ENCODE measurements at places on chromosomes 6 and 20.

GRCh38 chr20:63154395-63154794 lies 61.5 kb downstream of the YTHDF1 start:
- DNase-seq: no peak

DNA sequence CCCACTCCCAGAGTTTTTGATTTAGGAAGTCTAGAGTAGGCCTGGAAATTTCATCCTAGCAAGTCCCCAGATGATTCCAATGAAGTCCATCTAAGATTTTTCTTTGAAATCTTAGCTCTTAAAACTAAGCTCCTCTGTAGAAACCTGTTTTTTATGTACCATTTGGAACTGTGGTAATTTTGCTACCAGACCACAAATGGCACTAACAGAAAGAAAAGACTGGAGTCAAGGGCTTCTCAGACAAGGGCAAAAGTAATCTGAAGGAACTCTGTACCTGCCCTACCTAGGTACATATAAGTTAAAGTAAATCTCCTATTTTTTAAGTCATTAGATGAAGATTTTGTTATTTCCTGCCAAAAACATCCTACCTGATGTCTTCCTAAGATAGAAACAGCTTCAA lies 155.0 kb upstream of the HTR1E start:
- DNase-seq: no peak

DNA sequence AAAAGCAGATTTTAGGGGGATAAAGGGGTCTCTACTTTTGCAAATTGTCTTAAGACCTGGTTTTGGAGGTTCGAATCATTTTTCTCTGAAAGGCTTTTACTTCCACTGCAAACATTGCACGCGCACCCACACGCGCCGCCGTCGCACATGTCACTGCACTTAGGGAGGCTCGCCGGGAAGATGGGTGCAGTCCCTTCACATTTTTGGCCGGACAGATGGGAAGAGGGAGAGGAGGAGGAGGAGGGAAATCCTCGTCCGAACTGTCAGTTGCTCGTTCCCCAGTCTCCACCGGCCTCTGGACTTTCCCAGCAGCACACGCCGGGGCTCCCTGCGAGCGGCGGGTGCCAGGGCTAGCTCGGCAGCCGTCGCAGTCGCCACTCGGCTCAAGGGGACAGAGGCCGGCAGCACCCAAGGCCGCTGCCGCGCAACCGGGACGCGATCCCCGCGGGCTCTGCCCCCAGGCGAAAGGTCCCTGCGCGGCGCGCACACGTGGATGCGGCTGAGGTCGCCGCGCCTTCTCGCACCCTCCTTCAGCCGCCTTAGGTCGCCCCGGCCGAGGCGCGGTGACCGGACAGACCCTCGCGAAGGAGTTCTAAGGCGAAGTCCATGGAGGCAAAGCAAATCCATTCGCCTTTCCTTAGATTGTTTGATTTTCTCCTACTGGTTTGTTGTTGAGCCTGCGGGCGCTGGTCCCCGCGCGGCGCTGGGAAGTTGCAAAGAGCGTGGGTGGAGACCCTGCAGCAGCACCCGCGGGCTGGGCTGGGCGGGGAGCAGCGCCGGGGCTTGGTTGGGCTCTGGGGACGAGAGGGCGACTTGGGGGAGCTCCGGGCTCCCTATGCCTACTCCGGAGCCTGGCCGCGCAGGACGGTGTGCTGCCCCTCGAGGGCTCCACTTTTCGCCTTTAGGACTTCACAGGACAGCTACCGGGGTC lies 1.2 kb downstream of the MYB start:
- DNase-seq: peak; percentile 35

- DNase-seq: no peak
Measured at GRCh38 chr20:40471261-40471629, 217.8 kb downstream of the MAFB start.

DNA sequence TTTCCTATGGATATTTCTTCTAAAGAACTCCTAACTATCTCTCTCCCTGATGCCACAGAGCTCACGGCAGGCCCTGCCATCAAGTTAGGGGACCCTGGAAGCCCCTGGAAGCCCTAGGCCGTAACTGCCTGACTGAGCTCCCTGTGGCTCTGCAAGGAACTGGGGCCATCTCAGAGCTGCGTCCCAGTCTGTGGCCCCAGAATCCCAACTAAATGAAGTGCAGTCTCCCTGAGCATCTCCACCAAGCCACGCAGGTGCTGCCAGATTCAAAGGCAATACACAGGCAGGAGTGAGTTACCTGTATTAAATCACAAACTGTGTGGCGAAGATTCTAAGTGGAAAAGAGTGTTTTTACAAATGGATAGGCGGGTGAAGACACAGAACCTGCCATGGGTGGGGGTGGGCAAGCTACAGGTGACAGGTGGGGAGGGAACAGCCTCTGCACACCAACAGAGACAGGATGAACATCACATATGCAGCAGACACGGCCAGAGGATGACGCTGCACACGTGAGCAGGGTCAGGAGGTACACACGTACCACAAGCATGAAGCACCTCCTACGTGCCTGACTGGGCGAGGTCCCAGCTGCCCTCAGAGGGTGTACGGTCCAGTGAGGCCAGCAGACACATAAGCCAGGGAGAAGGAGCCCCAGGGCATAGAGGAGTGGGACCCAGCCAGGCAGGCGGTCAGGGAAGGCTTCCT lies 358.5 kb downstream of the ZFAND3 start:
- DNase-seq: no peak

DNA sequence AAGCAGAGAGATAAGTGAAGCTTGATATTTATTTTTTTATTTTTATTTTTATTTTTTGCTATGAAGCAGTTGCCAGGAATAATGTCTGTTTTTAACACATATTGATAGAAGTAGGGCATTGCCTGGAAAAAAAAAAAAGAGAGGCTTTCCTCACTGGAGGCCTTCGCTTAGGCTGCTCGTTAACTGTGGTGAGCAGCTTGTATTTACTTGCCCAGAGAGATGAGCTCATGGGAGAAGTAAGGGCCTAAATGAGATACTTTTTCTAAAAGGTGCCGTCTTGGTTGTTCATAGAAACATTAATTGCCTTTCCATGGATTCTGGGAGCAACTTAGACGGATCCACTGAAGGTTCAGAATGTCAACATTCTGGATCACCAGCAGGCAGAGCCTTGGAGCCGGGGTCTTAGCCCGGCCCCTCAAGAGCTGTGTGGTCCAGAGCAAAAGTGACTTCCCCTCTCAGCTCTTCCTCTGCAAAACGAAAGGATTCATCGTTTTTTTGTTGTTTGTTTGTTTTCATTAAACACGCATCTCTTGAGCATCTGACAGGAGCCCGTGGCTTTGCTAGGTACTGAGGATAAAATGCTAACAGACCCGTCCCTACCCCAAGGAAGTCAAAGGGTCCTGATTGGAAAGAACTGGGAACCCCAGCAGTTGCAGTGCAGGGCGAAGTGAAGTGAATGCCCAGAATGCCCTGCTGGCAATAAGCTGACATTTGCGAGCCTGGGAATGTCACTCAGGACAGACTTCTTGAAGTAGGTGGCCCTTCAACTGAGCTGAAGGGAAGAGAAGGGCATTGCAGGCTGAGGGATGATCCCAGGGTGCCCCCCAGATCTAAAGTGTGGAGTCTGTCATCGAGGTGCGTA lies 138.5 kb downstream of the ZDHHC14 start:
- no peak for DNase-seq

GRCh38 chr6:111603040-111603439 lies 2.6 kb downstream of the TRAF3IP2 start:
- DNase-seq: no peak

DNA sequence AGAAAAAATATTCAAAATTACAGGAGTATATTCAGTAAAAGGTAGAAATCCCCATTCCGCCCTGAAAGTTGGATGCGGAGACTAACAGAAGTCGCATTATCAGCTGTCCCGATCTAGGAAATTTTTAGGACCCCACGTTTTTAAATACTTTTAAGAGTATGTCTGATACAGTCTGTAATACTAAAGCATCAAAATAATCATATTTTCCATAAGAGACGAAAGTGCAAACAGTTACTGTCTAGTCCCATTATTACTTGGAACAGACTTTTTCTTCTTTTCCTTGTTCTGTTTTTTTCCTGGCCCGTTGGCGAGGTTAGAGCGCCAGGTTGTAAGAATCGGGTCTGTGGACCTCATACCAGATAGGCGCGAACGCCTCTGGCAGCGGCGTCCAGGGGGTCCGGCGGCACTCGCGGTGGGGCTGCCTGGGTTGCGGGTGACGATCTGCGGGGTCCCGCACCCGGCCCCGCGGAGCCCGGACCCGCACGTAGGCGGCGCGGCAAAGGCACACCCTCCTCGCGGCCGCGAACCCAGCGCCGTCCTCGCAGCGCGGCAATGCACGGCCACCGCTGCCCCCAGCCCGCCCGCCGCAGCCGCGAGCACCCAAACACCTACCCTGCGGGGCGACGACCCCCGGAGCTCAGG lies 460 bp downstream of the PLAGL1 start:
- DNase-seq: no peak

GRCh38 chr6:112575309-112575834 lies 228.2 kb downstream of the RFPL4B start:
- no peak for DNase-seq

GRCh38 chr20:24700166-24700860 lies 230.9 kb downstream of the SYNDIG1 start:
- DNase-seq: no peak

DNA sequence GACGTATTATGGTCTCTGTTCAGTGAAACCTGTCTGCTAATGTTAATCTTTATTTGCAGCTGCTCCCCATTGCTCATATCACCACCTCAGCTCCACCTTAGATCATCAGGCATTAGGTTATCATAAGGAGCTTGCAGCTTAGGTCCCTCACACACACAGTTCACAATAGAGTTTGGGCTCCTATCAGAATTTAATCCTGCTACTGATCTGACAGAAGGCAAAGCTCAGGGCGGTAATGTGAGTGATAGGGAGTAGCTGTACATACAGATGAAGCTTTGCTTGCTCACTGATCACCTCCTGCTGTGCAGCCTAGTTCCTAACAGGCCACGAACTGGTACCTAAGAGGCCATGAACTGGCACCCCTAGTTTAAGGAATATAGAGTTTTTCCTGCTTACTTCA lies 989.7 kb downstream of the EYS start:
- no peak for DNase-seq

DNA sequence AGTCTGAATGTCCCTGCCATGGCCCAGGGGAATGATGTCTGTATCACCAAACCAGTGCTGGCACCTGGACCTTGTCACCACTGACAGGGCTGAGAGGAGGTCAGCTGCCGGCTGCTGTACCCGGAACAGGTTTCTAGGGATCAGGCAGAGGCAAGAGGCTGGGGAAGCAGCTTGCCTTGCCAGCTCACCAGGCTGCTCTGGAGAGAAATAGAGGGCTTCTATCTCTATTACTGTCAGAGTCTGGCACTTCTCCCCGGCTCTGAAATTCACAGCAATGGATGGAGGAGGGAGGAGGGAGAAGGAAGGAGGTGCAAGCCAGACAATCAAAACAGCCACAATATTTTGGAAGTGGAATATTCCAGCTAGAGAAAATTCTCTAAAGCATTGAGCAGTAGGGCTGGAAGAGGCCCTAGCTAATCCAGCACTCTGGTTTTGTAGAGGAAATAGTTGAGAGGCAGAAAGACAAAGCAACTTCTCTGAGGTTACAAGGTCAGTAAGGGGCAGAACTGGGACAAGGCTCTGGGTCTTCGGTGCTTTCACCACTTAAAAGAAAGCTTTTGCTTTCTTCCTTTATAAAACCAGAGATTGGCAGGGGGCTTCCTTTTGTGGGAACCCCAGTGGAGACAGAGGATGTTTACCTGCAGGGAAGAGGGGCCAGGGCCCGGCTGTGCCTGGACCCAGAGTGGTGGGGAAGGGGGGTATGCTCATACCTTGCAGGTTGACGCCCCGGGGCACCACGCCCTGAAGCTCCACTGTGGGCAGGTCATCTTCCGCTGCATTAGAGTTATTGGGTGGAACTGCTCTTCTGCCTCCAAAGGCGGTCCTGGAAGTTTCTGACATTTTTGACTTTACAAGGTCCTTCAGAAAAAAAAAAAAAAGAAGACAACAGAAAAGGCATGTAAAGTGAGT lies 2.4 kb downstream of the F13A1 start:
- no peak for DNase-seq

- no peak for DNase-seq
Measured at GRCh38 chr6:120108061-120108795, 758.7 kb upstream of the MAN1A1 start.

GRCh38 chr20:39524371-39524911 lies 562.3 kb downstream of the DHX35 start:
- no peak for DNase-seq

DNA sequence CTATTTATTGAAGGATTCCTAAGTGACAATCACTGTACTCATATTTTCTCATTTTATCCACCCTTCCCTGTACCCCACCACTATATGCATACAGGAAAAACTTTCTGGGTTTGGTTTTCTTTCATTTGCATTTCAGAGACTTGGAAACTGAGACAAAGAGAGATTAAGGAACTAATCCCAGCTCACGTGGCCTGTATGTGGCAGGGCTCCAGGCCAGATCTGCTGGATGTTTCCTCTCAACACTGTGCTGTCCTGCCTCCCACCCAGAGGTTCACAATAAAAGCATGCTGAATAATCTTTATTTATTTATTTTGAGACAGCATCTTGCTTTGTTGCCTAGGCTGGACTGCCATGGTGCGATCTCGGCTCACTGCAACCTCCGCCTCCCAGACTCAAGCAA lies 50.2 kb downstream of the CEP162 start:
- no peak for DNase-seq

DNA sequence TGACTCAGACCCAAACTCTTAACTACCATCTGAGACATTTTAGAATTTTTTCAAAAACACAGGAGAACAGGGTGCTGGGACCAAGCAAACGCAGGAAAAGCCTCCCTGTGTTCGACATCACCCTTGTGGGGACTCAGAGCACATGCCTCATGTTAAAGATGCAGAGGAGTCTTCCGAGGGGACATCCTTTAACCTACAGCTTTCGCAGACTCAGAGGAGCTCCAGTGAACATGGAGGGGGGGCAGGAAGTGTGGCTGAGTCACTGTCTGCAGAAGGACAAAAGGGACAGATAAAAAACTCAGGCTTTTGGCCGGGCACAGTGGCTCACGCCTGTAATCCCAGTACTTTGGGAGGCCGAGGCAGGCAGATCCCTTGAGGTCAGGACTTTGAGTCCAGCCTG lies 15.1 kb downstream of the BMP7 start:
- no peak for DNase-seq

- no peak for DNase-seq
Measured at GRCh38 chr20:59940956-59941294, 736 bp downstream of the FAM217B start.

- DNase-seq: no peak
Measured at GRCh38 chr20:40675599-40676221, 13.3 kb downstream of the MAFB start.

- DNase-seq: no peak
Measured at GRCh38 chr20:21129861-21130260, 4.0 kb downstream of the KIZ start.

DNA sequence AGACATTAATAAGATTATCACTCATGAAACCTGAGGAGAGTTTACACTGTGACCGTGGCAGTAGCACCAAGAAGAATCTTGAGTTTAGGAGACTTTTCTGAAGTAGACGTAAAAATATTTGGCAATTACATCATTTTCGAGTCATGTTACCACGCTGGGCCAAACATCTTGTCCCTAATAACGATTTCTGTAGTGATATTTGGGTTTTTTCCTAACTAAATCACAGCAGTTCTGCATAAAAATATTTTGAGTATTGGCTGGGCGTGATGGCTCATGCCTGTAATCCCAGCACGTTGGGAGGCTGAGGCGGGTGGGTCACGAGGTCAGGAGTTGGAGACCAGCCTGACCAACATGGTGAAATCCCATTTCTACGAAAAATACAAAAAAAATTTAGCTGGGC lies 262.4 kb downstream of the PHF3 start:
- no peak for DNase-seq

- DNase-seq: no peak
Measured at GRCh38 chr20:56842056-56842455, 212.9 kb downstream of the TFAP2C start.
